ENCODE measurements at places on chromosomes 7 and 10. TPM values are rescaled to one million over a fixed set of nuclear protein-coding genes. Genes with fewer than 3 reads are reported as not detected.
A peak's percentile ranks its signal among the peaks of the same experiment; 100 is the strongest.

DNA sequence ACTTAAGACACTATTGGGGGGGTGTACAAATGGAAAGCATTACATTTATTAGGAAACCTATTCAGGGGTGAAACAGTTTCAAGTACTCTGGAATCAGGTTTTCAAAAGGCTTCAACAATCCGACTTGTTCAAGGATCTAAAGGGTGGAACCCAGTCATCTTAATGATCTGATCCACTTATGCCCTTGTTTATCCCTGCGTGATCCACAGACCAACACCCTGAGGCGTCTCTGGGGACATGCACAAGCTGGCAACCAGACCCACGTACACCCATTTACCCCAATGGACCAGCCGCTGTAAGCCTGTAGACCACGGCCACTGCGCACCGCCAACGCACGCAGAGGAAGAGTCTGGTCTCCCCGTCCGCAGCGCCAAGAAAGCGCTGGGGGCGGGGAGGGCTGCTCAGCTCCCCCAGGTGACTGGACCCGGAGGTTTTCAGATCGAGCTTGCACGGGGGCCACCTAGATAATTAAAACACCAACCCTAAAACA is 13.4 kb downstream of the HNRNPF start:
- no peak for DNase-seq

Gene TMEM176B
- 3.3 TPM for total RNA-seq

- DNase-seq: no peak
Observed at GRCh38 chr7:130938661-130939060, 204.7 kb upstream of the KLF14 start.

Gene NKX1-2
- not detected for total RNA-seq

Gene RAB19
- not detected for total RNA-seq

- peak; percentile 57 for DNase-seq
Observed at GRCh38 chr7:33195264-33195663, 65.9 kb downstream of the BBS9 start.

All from Daoy (cell line).